ENCODE measurements at places on chromosomes 4 and X. TPM values are rescaled to one million over a fixed set of nuclear protein-coding genes. Genes with fewer than 3 reads are reported as not detected.
A peak's percentile ranks its signal among the peaks of the same experiment; 100 is the strongest.

Gene GC
- total RNA-seq = not detected

Gene GPRASP3
- 0.87 TPM for total RNA-seq

GRCh38 chr4:82201805-82202641, 171.8 kb downstream of the HNRNPD start:
- DNase-seq = peak; percentile 37

GRCh38 chrX:13102636-13103035, 58.2 kb upstream of the FAM9C start:
- DNase-seq = no peak

Gene POU3F4
- total RNA-seq = not detected

DNA sequence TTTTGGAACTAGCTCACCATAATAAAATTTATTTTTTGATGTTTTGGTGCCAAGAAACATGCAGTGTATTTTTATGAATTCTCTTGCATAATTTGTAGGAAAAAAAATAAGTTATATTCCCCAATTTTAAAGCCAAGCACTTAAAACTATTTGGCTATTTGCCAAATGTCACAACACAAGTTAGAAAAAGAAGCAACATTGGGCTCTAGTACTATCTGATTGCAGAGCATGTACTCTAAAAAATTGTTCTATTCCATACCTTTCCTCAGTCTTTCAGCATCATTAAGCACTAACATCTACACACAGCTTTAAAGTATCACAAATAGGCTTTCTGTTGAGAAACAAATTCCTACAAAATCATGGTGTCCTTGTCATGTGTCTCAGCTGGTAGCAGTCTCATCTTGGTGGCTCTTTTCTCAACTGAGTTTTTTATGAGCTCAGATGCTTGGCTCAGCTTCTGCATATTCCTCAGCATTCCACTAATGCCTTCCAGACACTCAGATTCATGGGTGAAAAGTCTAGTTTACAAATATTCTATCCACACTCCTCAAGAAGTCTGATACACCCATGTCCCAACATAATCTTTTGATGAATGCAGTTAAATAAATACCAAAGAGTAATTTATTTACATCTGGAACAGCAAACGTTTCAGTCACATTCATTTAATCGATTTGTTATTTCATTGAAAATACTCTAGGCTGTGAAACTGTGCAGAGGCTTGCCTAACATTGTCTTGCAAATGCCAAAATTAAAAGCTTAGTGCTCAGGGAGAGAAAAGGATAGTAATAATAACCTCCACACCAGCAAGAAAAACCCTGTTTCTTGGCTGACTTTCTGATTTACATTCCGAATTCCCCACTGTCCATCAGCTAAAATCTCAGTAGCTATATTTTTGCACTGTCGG, 2209.9 kb downstream of the PCDH7 start:
- no peak for DNase-seq

DNA sequence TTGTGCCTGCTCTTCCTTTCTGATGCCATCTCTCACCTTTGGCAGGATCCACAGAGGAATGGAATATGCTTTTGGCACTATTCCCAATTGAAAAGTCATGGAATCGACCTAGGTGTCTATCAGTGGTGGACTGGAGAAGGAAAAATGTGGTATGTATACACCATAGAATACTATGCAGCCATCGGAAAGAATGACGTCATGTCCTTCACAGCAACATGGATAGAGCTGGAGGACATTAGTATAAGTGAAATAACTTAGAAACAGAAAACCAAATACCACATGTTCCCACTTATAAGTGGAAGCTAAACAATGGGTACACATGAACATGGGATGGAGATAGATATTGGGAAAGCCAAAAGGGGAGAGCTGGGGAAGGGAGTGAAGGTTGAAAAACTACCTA, 58.3 kb upstream of the SMIM31 start:
- DNase-seq = no peak

Gene AFM
- not detected for total RNA-seq

GRCh38 chr4:22029803-22030202, 81.2 kb upstream of the KCNIP4 start:
- DNase-seq = peak; percentile 76

- DNase-seq = peak; percentile 65
These were observed 1.0 kb downstream of the PGRMC2 start for GRCh38 chr4:128286474-128287058.

- peak; percentile 28 for DNase-seq
These were observed 13.0 kb upstream of the RHOH start for GRCh38 chr4:40183615-40184411.

DNA sequence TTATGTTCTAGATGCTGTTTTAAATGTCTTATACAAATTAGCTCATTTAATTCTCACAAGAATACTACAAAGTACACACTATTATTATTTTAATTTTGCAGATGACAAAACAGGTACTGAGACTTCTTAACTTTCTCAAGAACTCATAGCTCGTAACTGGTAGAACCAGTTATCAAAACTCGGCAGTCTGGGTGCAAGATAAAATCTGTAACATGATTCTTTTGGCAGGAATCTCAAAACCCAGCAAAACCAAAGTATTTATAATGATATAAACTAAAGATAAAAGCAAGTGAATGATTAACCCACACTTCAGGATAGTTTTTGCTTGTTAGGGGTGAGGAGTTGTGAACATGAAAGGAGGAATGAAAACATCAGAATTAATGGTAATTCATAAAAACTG, 27.6 kb downstream of the CLNK start:
- peak; percentile 57 for DNase-seq

All from renal cortical epithelial cell (primary cell).